CD4-positive, alpha-beta T cell treated with Interleukin-1 beta for 1 hour (primary cell): ENCODE measurements at places on chromosomes 1 and 21.

- no peak for DNase-seq
These were observed 32.7 kb upstream of the ZNF326 start for GRCh38 chr1:89962024-89962741.

GRCh38 chr1:215023155-215023832 lies 59.2 kb upstream of the KCNK2 start:
- DNase-seq = no peak

- no peak for DNase-seq
These were observed 18.4 kb upstream of the CTH start for GRCh38 chr1:70392626-70393025.

- no peak for DNase-seq
These were observed 17.9 kb downstream of the CSTB start for GRCh38 chr21:43758111-43758641.

- no peak for DNase-seq
These were observed 616.2 kb downstream of the RWDD3 start for GRCh38 chr1:95850165-95850649.

GRCh38 chr21:36430841-36431240 lies 45.6 kb downstream of the CHAF1B start:
- no peak for DNase-seq

DNA sequence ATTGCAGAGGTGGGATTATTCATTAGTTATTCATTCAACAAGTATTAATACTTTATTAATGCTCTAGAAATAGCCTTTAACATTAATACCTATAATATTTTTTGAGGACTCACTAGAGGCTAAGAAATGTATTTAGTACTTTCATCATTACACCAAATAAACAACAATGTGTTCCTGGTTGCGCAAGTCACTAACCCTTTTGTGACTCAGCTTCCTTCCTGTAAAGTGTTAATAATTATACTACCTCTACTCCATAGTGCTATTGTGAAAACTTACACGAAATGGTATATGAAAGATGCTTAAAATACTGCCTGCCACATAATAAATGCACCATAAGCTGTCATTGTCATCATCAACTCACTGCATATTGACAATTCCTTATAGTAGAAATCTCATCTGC lies 431.0 kb downstream of the DPYD start:
- DNase-seq = no peak

GRCh38 chr21:35234725-35235124 lies 185.6 kb upstream of the RUNX1 start:
- DNase-seq = no peak

DNA sequence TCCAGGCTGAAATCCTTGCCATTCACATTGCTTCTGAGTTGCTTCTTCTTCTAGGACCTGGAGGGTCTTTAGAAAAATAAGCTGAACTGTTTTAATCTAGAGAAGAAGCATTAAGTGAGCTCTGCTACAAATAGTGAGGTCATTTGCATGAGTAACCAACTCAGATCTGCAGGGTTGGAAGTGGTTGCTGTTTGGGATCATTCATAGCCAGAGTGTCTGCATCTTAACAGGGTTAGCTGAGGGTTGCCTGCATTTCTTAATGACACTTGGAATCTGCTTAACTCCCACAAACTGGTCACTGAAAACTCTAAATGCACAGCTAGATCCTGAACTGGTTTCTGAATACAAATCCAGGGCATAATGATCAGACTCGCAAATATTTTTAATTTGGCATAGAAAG lies 9.9 kb downstream of the CNIH3 start:
- no peak for DNase-seq

DNA sequence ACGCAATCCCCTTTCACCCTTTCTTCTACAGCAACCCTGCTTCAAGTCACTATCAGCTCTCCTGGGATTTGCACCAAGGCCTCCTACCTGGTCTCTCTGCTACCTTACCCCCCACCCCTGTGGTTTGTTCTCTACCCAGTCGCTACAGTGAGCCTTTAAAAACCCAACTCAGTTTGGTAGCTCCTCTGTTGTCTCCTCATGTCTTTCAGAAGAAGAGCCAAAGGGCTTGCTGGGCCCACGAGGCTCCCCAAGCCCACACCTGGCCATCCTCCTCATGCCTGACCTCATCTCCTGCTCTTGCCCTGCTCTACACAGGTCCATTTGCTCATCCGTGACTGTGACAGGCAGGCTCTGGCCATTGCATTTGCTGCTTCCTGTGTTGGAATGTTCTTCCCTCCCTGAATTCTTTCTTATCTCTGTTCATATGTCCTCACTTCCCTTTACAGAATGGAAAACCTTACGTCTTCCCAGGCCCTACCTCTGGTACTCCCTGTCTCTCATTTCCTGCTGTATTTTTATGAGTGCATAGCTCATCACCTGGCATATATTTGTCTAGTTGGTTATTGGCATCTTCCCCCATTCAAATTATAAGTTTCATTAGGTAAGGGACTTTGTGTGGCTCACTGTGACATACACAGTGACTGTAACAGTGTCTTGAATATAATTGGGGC lies 3.3 kb downstream of the RGS16 start:
- no peak for DNase-seq

DNA sequence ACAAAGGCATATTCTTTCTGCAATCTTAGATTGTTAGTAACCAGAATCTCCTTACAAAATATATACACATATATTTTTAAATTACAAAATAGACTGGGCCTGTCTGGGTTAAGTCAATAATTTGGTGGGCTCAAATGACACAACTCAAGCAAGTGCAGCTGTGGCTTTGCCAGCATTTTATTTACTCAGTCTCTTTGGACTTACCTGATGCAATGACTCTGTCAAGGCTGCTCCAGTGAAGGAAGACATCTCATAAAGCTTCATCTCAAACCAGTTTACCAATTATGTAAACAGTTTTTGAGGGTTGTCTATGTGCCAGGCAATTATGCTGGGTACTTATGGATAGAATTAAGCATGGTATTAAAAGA lies 22.8 kb upstream of the ABCA4 start:
- DNase-seq = no peak
